Stimulated activated CD4-positive, alpha-beta T cell treated with anti-CD3 and anti-CD28 coated beads, Interleukin-4, amount 100 ng/mL, for 24 hours (primary cell): ENCODE measurements at places on chromosomes 5 and 9.

DNA sequence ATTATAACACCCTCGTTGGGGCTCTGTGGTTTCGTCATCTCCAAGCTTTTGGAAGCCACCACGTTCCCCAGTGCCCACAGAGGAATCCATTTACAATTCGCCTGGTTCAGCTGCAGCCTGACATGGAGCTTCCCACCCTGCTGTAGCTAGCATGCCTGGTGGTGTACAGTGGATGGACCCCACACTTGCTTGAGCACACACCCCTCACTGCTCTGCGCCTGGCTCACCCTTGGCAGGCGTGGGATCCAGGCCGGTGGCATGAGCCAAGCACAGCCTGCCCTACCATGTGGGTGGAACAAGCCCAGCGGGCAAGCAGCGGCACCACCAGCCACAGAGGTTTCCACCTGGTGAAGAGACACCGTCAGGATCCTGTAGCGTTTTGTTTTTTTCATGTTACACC, 1045.7 kb upstream of the CDH9 start:
- no peak for DNase-seq

DNA sequence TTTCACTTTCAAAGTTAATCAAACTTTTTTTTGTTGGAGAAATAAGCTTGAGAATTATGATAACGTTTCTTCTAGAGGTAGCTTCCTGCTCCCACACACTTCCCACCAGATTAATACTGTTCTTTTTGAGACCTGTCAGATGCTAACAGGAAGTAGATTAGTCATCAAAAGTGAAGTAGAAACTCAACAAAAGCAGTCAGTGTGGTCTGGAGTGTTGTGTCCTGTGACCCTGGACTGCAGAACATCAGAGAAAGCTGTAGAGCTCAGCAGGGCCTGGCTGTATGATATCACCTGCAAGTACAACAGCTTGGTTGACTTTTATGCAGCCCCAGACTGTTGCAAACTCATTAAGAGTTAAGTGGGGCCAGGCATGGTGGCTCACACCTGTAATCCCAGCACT, 495.7 kb upstream of the CYLC2 start:
- DNase-seq = no peak

DNA sequence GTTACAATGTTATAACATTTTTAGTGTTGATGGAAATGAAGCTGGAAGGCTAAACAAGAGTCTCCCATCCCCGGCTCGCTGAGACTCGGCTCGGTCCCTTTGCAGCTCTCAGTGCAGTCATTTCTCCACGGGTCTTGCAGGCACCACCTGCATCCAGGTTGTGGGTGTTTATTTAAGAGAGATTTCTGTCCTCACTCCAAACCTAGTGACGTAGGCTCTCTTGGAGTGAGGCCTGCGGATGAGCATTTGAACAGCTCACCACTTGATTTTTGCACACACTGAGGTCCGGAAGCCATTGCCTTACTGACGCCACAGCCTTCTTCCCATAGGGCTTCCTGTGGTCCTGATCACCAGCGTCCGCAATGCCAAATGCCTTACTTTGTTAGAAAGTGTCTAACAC, 197.7 kb upstream of the OTULINL start:
- DNase-seq = no peak

DNA sequence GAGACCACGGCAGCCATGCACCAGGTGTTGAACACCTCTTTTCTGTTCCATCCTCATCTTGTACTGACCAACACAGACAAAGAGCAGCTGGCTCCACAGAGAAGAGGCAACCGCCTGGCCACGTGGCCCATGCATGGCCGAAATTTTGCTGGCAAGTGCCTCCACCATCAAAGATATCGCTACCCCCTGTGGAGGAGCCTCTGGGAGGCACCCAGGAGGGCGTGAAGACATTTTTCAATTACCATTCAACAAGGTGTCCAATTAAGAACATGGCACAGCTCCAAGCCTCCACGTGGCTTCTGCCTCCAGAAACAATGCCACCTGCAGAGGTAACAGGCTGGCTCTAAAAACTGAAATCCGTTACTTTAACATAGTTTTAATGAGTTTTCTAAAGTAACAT, 54.4 kb upstream of the CKS2 start:
- DNase-seq = no peak

DNA sequence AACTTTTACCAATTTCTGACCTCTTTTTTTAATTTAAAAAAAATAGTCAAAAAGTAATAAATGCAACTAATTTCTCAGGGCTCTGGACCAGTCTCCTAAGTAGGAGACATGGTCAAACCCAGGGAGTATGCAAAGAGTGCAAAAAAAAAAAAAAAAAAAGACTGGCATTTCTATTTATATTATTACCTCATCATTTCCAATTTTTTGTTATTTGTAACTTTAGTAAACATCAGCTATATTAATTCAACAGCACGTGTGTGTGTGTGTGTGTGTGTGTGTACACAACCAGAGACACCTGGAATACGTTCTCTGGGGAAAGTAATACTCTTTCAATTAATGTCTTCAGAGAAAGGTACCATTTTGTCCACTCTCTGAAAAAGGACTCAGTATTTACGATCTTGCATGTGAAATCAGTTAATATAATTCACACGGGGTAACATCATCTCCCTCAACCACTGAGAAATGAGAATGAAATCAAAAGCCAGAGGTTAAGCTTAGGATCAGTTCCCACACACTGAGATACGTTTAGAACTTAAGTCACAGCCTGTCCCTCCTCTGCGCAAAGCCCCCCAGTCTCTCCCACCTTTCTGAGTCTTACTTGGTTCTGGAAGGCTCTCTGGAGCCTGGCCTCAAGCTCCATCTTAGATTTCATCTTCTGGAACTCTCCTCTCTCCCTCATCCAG, 21.9 kb downstream of the ZNF608 start:
- DNase-seq = no peak

- DNase-seq = no peak
Observed at GRCh38 chr9:79692857-79693571, 121.2 kb downstream of the TLE4 start.

DNA sequence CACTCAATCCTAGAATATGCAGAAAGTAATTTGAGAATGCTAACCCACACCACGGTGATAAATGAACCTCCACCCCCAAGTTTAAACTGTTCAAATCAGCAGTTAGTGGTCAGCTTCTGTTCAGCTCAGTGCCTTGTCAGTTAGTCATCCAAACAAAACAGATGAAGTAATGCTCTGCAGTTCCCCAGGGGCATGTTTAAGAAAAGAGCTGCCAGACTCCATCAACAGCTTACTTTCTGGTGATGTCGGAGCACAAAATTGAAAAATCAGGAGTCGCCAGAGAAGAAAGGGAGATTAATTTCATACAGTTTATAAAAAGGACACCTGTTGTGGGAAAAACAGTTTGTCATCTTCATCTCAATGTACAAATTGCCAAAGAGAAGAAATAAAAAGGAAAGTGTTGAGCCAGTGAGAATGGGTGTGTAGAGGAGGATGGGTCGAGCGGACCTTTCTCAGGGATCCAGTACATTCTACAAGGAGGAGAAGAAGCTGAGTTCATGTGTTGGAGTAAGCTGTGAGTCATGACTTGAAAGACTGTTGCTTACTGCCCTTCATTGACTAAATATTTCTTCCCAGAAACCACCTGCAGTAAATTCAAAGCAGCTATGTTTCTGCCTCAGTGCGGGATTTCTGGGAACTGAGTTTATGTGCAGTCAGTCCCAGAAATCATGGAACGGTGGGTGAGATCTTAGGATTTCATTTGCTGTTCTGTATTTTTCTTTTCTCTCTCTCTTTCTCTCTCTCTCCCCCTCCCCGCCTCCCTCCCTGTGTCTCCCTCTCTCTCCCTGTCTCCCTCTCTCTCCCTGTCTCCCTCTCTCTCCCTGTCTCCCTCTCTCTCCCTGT, 13.7 kb downstream of the TRIO start:
- DNase-seq = no peak

- no peak for DNase-seq
Observed at GRCh38 chr5:59097712-59098111, 514.8 kb downstream of the RAB3C start.

GRCh38 chr5:150159741-150160179, 4.1 kb upstream of the PDGFRB start:
- DNase-seq = no peak

- no peak for DNase-seq
Observed at GRCh38 chr9:74920944-74921626, 31.6 kb downstream of the C9orf40 start.

GRCh38 chr5:10591966-10592365, 28.1 kb downstream of the ANKRD33B start:
- DNase-seq = no peak

GRCh38 chr5:143057580-143057999, 287.4 kb downstream of the ARHGAP26 start:
- no peak for DNase-seq

DNA sequence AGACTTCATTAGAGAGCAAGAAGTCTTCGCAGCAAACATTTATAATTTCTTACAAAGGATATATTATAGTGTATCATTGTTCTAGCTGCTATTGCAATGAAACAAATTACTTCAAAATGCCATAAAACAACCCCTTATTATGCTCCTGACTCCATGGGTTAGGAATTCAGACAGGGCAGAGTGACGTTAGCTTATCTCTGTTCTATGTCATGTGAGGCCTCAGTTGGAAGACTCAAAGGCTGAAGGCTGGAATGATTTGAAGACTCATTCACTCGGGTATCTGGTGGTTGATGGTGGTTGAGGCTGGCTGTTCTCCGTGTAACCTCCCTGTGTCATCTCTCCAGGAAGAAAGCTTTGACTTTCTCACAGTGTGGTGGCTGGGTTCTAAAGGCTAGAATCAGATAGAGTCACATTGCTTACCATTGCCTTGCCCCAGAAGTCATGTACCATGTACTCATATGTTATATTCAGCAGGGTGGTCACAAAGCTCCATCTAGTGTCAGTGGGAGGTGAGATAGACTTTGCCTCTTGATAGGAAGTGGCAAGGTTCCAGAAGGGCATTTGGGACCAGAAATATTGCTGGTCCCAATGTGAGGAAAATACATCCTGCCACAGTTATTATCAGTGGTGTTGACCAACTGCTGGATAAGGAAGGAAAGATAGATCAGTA, 226.9 kb downstream of the TMEM38B start:
- DNase-seq = no peak

DNA sequence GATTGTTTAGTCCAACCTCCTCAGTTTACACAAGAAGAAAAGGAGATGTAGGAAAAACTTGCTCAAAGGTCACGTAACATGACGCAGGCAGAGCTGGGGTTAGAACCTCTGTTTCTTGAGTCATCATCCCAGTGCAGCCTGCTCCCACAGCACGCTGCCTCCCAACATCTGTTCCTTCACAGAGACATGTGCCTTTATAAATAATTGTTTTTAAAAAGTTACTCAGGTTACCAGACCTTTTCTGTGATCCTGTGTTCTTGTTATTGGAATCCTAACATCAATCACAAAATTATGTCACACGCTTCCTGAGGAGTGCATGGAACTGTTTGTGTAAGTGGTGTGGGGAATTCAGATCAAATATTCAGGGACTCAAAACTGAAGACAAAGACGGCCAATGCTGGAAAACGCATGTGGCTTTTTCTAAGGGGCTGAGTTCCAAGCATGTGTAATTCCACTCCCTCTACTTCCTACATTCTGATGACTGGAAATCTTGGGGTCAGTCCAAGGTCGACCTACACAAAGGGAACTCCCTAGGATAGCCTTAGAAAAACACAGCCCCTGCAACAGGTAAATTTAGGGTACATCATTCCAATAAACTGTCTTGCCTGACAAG, 184.3 kb downstream of the TSSK1B start:
- DNase-seq = no peak

- peak; percentile 68 for DNase-seq
Observed at GRCh38 chr9:105414947-105415661, 32.7 kb upstream of the FSD1L start.

DNA sequence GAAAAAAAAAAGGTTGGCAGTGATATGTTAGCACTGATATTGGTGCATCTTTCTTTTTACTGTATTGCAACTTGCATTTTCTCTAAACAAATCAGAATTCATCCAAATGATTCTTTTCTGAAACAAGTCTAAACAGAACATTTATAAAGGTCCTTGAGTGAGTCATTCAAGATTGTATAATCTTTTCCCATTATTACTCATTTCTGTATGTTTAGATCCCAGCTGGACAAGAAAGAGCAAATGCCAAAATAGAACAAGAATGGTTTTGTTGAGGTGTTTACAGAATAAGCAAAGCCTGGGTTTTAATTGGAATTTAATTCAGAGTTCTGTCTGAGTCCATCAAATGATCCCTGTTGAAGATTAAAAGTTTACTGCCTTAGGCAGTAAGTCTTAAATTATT, 112.3 kb downstream of the VCAN start:
- DNase-seq = no peak

- DNase-seq = no peak
Observed at GRCh38 chr9:114483499-114483898, 21.8 kb downstream of the WHRN start.

DNA sequence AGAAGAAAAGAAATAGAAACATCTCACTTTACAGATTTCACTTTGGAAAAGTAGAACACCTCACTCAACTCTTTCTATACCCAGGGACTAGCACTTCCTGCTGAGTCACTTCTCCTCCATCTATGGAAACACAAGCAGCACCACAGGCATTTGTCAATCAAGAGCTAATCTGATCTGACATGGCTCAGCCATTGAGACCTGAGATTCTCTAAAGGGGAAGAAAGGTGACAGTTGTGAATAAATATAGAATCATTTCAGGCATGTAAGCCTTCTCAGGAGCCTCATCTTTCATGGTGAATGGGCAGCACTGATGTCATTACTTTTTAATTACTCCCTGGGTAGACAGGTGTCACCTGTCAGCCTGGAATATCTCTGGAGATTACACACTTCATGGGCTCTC, 559.8 kb downstream of the HINT1 start:
- no peak for DNase-seq

DNA sequence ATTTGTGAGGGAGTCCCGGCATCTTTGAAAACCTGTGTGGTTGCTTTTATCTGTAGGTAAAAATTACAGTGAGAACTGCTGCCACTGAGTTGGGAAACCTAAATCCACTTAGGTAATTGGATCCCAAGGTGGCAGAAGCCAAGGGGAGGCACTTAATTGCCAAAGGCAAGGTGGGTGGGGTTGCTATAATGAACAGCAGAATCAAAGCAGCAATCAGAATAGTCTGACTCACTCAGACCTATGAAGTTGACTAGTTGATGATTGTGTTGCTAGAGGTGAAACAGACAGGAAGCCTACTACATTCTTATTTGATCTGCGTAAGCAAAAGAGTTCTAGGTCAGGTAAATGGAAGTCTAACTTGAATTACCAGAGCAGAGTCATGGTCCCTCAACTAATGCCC, 17.3 kb upstream of the BICD2 start:
- DNase-seq = no peak

DNA sequence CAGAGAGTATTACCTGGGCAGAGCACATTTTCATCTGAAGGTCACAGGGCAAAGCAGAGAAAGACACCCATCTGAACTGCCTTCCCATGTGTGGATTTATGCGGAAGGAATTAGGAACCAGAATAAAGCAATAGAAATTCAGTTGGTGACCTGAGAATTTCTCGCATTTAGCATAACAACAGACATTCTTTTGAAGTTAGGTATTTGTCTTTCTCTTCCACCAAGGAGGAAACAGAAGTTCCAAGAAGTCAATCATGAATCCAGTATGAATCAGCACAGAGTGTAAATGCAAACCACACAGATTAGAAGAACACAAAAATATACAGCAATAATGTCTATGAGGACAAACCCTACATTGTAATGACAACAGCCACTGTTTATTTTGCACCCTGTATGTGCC, 515.2 kb upstream of the BRINP1 start:
- no peak for DNase-seq

GRCh38 chr5:407051-407450, 35.9 kb upstream of the EXOC3 start:
- DNase-seq = no peak

GRCh38 chr9:133433351-133433843, 11.2 kb downstream of the ADAMTS13 start:
- no peak for DNase-seq

GRCh38 chr5:135191084-135191826, 157.2 kb upstream of the PITX1 start:
- DNase-seq = peak; percentile 72

- DNase-seq = no peak
Observed at GRCh38 chr5:3896098-3896497, 300.5 kb downstream of the IRX1 start.
